ENCODE measurements at places on chromosomes 5 and 9.

DNA sequence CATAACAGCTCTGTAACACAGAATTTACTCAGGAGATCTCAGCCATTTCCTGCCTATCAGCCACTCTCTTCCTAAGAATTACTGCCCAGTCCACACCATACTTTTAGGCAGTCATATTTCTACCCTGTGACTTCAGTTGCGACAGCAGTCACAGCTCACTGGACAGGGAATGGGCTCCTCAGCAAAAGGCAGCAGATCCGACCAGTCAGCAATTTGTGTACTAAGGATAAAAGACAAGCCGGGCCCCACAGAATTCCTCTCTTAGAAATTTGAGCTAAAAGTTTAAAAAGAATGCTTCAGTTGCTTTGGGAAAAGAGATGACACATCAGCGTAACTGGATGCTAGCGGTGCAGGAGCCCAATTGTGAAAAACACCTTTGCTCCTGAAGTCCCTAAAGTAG lies 172.1 kb downstream of the ENC1 start:
- no peak for DNase-seq

- DNase-seq: no peak
Observed at GRCh38 chr9:38074441-38074961, 5.5 kb upstream of the SHB start.

- DNase-seq: no peak
Observed at GRCh38 chr5:174323878-174324281, 278.4 kb downstream of the NSG2 start.

DNA sequence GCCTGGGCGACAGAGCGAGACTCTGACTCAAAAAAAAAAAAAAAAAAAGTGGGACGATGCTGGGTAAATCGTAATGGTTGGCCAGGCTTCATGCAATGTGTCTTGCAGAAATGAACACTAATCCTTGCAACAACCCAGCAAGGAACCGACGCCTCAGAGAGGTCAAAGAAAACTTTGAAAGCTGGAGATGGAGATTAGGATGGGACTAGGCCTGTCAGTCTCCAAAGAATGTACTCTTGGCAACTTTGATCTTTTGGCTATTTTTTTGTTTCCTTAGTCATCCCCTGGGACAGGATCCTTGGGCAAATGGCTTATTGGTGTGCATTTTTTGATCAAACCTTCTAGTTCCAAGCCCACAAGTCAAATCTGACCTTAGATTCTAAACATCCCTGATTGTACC lies 10.6 kb upstream of the PWWP2A start:
- no peak for DNase-seq

DNA sequence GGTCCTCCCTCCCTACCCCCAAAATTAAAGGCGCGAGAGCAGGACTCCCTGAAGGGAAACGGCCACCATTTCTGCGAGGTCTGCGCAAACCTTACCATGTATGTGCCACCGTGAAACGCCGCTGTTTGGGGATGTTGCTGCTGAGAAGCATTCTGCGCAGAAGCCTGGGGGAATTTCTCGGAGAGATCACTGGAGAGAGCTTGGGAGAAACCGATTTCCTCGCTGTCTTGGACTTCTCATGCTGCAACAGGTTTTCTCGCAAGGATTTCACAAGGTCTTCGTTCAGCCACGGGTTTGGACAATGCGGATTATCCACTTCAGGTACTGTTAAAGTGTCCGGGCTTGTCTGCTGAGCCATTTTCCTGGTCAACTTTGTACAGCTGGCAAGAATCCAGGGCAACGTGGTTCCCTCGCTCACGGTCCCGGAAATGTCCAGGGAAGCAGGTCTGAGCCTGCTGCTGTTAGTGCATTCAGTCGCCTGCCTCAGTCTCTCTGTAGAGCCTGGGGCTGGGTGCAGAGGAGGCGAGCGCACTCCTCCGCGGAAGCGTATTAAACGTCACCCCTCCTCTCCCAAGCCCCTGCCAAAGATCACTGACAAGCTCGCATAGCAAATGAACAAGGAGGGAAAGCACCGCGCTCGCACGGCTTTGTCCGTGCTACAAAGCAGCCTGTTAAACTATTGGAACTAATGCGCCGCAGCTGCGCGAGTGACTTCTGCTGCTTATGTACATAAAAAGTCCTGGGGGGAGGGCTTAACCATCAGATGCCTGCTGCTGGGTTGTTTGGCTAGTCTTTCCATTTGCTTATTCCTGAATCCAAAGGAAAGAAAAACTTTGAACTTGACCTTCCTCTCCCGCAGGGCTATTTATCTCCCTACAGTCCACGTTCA lies 125.1 kb downstream of the PDE4D start:
- DNase-seq: no peak

- DNase-seq: no peak
Observed at GRCh38 chr9:83572524-83572923, 34.3 kb upstream of the FRMD3 start.

GRCh38 chr5:17230808-17231525 lies 13.5 kb downstream of the BASP1 start:
- DNase-seq: no peak

DNA sequence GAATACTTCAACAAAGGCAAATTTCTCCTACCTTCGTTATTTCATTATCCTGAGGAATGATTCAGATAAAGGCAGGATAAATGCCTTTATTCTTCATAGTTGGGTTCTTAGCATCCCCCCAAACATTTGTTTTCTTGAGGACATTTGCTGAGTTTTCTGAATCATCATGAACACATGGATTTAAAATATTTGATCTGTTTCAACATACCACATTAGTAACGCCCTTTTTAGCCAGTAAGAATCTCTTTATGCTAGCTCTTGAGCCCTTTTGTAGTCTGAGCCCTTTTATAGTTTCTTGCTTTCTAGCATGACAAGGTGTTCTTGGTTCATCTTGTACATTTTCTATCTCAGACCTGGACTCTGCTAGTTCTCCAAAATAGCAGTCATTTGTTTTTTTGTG lies 27.9 kb downstream of the SKIC3 start:
- no peak for DNase-seq

GRCh38 chr5:34728236-34728635 lies 72.1 kb downstream of the RAI14 start:
- no peak for DNase-seq

GRCh38 chr5:171433982-171434676 lies 14.7 kb downstream of the FGF18 start:
- no peak for DNase-seq

DNA sequence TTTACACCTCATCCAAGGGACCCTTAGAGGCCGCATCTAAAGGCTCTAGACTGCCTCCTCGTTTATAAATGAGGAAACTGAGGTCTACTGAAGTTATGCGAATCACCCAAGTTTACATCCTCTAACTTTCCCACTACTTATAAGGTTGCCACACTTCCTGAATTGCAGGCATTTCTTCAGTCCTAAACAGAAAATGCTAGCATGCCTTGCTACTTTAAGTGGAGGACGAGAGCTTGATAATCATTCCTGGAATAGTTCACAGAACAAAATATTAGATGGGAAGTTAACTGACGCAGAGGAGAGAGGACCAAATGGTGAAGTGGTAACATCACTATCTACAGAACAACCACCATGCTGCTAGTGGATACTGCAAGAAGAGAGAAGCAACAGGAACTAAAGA lies 85.8 kb downstream of the GNAQ start:
- no peak for DNase-seq

- no peak for DNase-seq
Observed at GRCh38 chr9:99108131-99108530, 3.2 kb downstream of the TGFBR1 start.

DNA sequence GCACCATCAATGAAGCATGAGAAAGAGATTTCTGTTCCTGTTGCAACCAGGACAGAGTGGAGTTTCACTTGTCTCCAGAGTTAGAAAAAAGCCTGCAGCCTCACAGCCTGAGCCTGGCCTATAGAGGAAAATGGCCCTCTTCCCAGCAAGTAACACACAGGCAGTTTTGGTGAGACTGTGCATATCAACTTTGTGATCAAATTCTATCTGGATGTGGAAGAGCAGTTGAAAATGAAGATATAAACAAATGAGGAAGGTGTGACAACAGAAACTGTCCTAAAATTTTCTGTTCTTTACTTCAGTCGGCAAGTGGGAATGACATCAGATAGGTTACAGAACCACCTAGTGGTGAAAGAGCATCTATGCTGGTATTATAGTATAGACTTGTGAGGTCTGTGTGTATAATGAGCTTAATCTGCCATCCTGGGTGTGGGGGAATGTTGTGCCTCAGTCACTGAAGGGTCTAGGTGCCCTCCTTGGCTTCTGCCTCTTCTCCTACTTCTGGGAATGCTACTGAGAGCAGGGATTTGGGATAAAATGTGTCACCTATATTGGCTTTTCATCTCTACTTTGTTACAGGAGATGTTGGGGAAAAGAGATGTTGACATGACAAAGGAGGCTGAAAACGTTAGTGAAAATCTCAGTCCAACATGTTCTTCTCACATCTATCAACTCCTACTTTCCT lies 28.2 kb downstream of the YIPF5 start:
- no peak for DNase-seq

GRCh38 chr9:37902796-37903646 lies 906 bp downstream of the SLC25A51 start:
- no peak for DNase-seq

DNA sequence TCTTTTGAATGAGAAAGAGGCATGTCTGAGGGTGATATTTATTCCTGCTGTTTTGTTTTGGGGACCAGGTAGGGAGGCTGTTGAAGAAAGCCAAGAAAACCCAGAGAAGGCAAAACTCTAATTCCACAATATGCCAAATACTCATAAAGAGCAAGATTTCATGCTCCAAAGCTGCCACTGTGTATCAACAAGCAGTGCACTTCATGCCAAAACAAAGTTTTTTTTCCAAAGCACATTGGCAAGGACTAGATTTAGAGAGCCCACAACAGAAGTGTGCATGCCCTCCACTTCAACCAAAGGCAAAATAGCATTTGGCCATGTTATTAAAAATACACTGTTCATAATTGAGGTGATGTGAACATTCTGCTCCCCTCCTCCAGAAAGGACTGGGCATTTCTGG lies 229.9 kb downstream of the EBF1 start:
- DNase-seq: no peak

DNA sequence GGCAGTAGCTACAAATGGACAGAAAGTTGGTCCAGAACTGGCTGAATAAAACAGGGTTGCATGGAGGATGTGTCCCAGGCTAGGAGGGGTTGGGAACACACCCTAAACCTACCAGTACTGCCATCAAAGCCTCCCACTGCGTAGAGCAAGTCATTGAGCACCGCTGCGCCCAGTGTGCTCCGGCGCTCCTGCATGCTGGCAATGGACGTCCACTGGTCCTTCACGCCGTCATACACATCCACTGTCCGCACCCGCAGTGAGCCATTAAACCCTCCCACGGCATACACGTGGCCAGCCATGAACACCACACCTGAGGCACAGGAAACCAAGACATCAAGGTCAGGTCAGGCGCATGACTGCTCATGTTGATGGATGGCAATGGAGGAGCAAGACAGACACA lies 97.0 kb downstream of the KLHL3 start:
- DNase-seq: no peak

- DNase-seq: no peak
Observed at GRCh38 chr5:144487761-144488160, 317.1 kb downstream of the KCTD16 start.

- no peak for DNase-seq
Observed at GRCh38 chr9:419571-420171, 205.0 kb downstream of the DOCK8 start.

GRCh38 chr9:33778700-33779351 lies 16.5 kb upstream of the PRSS3 start:
- DNase-seq: peak; percentile 11

DNA sequence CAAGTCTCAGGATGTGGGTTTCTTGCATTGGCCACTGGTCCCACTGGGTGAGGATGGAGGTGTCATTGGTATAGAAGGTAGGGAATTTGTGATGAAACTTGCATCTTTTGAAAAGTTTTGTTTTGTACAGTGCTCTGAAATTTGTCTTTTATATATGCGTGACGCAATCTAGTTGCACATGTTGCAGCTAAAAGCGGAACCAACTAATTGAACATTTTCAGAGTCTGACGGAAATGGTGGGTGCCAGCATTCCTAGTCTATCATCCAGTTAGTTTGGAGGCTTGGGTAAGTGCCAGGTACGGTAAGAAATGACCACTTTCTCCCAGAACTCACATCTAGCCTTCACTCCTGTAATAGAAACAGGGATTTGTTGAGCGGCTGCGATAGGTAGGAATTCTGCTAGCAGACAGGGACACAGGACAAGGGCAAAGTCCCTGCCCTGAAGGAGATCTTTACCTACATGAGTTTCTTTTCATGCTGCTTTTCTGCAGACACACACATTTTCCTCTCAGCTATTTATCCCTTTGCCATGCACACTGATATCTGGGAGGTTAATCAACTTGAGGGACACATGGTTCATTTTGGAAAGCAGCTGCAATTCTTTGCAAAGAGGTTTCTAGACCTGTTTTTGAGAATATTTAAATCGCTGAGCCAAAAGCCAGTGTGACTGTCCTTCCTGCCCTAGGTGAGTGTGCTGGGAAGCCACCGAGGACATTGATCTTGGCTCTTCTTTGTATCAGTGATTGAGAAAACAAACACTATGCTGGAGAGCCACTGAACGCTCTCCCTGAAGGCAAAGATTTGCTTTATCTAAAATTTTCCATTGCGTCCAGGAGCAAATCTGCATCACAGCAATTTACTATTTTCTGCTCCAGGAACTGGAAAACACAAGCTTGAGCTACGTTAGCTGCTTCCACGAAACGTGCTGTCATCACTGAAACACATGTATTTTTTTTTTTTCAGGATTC lies 89.7 kb downstream of the DAP start:
- DNase-seq: no peak

DNA sequence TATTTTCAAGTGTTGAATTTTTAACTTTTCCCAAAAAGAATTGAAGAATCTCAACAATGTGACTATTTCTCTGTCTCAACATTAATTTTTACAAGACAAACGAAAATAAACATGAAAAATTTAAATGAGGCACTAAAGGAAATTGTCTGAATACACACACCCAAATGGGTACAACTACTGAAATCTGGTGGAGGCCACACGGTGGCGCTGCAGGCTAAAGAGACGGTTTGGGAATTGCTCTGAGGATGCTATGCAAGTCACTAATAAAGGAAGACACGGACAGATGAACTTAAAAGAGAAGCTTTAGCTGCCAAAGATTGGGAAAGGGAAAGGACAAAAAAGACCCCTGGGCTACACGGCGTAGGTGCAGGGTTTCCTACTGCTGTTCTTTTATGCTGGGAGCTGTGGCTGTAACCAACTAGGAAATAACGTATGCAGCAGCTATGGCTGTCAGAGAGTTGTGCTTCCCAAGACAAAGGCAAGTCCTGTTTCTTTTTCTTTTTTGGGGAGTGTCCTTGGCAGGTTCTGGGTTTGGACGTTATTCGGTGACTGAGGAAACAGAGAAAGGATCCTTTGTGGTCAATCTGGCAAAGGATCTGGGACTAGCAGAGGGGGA lies at the start of gene PCDHB10:
Gene PCDHB10, plus strand, starts transcription at position 244 of the 616 bp plus-strand sequence. Its CDS starts 200 bp downstream, at position 444.
- DNase-seq: no peak

Measured in effector CD8-positive, alpha-beta T cell (primary cell).